ENCODE measurements at places on chromosomes 7 and 10.

DNA sequence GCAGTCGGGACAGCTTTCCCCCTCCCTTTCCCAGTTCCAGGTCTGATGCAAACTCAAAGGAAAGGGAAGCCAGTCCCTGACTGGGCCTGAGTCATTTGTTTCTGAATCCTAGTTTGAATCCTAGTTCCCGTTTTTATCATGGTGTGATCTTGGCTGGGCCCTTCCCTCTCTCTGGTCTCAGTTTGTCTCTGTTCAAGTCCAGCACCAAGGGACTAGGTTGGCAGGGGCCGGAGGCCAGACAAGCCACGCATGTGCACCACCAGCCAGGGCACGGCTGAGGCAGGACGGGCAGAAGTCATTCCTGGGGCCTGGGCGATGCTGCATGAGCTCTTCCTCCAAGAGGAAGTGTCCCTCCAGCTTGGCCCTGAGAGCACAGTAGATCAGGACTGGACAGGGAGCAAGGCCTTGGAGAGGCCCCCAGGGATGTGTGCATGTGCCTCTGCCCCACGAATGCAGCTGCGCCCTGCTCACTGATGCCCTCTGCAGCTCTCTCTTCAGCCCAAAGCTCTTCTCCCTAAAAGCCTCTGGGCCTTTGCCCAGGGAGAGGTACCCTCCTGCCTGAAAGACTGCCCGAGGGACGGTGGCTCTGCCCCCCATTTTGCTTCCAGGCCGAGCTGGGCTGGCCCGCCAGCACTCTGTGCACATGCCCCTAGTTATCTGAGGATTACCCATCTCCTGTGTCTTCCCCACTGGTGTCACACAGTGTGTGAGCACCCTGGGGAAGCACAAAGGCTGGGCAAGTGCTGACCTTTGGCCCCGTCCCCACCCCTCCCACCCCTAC lies 86.7 kb downstream of the ZMIZ1 start:
- DNase-seq, result peak; percentile 51

DNA sequence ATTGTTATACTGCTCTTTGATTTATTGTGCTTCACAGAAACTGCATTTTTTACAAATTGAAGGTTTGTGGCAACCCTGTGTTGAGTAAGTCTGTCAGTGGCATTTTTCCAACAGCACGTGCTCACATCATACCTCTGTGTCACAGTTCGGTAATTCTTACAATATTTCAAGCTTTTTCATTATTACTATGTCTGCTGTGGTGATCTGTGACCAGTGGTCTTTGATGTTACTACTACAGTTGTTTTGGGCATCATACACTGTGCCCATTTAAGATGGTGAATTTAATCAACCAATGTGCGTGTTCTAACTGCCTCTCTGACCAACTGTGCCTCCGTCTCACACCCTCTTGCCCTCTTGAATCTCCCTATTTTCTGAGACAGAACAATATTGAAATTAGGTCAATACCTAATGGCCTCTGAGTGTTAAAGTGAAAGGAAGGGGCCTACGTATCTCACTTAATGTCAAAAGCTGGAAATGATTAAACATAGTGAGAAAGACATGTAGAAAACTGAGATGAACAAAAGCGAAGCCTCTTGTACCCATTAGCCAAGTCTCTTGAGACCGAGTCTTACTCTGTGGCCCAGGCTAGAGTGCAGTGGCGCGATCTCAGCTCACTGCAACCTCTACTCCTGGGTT lies 20.2 kb upstream of the ASL start:
- peak; percentile 60 for DNase-seq

DNA sequence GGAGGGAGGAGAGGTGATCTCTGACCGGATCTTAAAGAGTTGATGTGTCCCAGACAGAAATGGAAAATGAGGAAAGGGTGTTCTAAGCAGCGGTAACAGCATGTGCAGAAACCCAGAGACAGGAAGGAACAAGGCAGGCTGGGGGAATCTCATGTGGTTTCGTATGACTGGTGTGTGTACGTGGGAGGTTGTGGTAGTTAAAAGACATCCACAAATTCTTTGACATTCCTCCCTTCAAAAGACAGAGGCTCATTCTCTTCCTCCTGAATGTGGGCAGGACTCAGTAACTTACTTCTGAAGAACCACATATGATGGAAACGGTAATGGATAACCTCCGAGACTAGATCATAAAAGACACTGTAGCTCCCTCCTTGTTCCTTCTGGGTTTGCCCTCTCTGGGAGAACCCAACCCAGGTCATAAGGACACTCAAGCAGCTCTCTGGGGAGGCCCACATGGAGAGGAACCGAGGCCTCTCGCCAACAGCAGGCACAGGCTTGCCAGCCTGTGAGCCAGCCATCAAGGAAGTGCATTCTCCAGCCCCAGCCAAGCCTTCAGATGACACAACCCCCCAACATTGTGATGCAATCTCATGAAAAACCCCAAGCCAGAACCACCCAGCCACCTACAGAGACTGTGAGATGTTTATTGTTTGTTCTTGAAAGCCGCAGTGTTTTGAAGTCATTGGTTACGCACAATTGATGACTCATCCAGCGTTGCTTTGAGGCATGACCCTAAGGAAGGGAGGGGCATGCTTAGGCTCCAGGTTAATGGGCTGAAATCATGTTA lies 116.0 kb downstream of the SLIT1 start:
- peak; percentile 8 for DNase-seq

DNA sequence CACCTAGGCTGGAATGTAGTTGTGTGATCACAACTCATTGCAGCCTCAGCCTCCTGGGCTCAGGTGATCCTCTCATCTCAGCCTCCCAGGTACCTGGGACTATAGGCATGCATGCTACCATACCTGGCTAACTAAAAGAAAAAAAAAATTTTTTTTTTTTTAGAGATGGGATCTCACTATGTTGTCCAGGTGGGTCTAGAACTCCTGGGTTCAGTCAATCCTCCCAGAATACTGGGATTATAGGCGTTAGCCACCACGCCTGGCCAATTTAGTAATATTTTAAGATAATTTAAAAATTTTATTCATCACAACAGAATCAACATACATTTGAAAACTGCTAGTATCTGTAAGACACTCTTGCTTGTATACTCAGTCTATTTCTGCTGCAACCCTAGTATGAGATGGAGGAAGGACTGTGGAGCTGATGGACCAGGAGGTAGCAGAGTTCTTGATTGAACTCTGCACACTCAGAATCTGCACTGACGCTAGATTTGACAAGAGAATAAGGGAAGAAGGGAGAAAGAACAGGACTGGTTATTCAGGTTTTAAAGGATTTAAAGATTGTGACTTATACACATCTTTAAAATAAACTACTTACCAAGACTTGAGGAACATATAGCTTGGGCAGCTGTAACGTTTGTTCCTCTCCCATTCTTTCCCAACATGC lies 57.6 kb downstream of the VCL start:
- DNase-seq, result no peak
